Activated gamma-delta T cell treated with Interleukin-2 at 50 U/mL for 16 hours (primary cell): ENCODE measurements at places on chromosomes 1 and 21.

DNA sequence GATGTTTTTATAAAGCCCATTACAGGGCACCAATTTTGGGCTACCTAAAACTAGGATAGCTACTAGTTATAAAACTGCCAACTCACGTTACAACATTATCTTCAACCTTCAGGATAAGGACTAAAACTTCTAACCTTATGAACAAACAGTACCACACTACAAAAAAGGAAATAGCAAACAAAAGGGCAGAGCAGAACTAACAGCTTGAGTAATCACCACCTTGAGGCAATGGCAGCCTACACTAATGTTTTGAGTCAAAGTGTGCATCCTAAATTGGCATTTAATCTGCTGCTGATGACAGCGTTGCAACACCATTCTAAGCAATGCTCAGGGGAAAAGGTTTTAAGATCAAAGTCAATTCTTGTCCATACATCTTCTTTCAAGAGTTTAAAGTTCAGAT is 27.2 kb downstream of the PTP4A2 start:
- DNase-seq, result no peak

GRCh38 chr1:12763479-12763878 is 10.1 kb upstream of the PRAMEF12 start:
- DNase-seq, result no peak

DNA sequence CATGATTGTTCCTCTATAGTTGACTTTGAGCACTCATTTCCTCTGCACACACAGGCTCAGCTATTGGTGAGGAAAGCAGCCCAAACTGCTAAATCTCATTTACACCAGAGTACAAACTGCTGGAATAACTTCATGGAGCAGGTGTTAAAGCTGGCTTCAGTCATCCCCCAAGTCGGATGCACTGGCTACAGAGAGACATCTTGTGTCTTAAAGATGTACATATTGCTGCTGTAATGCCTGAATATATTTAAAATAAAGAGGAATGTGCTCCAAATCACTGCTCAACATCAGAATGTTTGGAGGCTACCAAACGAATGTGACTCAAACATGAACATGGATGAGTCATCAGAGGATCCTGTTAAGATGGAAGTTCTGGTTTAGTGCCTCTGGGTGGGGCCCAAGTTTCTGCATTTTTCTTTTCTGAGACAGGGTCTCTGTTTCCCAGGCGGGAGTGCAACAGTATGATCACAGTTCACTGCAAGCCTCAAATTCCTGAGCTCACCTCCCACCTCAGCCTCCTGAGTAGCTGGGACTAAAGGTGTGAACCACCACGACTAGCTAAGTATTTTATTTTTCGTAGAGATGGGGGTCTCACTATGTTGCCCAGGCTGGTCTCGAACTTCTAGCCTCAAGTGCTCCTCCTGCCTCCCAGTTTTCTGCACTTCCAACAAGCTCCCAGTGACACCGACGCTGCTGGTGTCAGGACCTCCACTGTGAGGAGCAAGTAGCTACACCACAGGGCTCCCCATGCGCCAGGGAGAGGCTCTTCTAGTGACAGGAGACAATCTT is 79.0 kb upstream of the KRTAP19-8 start:
- DNase-seq, result no peak

DNA sequence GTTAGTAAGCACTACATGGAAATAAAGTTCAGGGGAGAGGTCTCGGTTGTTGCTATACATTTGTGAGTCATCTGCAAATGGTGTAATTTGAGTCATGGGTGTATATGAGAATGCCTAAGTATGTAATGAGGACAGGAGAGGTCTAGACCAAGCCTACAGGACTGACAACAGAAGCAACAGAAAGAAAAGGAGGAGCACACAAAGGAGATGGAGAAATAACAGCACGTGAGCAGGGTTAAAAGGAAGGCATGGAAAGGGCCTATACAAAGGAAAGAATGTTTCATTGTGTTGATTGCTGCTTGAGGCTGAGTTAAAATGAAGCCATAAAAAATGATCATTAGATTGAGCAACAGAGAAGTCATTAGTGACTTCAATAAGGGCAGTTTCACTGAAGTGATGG is 28.0 kb upstream of the PRKAA2 start:
- no peak for DNase-seq

GRCh38 chr1:67741736-67742135 is 56.7 kb downstream of the GADD45A start:
- DNase-seq, result no peak

- DNase-seq, result no peak
Observed at GRCh38 chr1:118960567-118961136, 27.5 kb downstream of the TBX15 start.

DNA sequence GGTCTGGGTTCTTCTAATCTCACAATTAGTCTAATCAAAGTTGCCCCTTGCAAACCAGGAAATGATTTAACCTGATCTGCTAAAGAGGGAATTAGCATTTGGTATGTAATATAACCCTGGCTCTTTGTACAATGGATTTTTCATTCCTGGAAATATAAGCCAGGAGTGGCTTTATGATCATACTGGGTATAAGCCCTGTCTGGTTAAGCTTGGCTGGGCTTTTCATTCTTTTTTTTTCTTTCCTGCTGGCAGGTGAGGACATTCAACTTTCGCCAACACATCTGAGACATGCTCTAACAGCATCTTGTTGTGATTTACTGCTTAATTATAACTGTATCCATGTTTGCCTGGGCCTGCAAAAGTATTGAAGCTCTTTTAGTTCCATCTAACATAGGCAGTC is 20.4 kb upstream of the SDE2 start:
- no peak for DNase-seq

DNA sequence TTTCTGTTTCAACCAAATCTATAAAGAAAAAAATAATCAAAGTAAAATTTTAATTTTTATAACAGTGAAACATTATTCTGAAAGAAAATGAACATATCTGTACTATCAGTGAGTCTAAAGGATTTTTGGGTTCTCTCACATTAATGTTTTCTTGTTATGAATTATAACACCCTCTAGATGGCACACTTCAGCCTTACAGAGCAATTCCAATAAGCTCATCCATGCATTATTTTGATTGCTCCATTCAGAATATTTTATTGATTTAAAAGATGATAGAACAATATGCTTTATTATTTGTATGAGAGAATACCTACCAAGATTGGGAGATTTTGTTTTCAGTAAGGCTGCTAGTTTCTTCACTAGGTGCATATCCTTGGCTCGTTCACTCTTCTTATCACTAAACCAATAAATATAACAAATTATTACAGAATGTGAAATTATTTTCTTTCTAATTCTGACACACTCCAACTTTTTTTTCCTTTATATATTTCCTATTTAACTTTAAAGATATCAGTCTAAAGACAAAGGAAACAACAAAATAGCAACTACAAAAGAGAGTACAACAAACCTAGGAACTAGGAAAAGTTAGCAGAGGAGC is 82.4 kb downstream of the RAB3GAP2 start:
- DNase-seq, result no peak

- no peak for DNase-seq
Observed at GRCh38 chr1:223036479-223036845, 106.6 kb downstream of the TLR5 start.

GRCh38 chr1:17097787-17098186 is 21.5 kb downstream of the PADI2 start:
- DNase-seq, result no peak

- DNase-seq, result no peak
Observed at GRCh38 chr1:92461364-92462097, 25.2 kb downstream of the GFI1 start.

DNA sequence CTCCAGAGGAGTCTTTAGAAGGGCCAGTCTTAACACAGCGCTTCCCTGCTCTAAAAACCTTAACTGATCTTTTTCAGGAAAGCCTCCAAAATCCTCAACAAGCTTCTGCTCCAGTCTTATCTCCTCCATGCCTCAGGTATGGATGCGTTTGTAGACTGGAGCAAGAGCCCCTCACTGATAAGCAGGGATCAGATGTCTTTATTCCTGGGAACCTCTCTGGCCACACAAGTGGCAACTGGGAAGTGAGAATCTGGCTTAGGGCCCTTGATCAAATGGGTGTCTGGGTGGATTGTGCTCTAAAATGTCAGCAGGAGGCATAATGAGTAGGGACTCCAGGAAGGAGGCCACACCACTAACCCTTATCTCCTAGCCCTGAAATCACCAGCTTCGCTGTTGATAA is 1.4 kb downstream of the ZBTB8A start:
- DNase-seq, result no peak

- no peak for DNase-seq
Observed at GRCh38 chr1:172125812-172126430, 284.6 kb downstream of the DNM3 start.

GRCh38 chr1:234997896-234998741 is 130.5 kb downstream of the TOMM20 start:
- DNase-seq, result no peak

DNA sequence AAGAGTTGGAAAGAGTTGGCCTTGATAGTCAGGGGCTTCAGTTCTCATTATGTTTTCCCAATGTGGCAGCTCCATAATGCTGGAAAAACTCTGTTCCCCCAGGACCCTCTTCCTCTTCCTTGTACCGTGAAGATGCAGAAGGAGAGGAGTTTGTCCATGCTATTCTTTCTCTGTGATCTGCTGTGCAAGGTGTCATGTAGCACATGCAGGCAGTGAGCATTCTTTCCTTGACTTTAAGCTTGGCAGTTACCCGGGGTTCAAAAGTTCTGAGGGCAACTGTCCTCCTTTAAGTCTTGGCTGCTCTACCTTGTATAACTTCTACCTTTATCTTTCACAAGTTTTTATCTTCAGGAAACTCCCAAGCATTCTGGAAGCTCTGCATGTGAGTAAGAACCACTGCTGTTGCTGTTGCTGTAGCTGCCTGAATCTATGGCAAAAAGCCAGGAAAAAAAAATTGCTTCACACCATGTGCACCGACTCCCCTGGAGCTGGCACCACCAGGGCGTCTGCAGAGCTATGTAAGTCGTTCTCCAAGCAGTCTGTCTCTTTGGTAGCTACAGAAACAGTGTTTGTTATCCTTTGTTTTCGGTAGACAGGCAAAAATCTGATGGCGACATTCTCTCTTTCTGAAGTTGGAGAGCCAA is 42.7 kb upstream of the SLC16A1 start:
- no peak for DNase-seq

DNA sequence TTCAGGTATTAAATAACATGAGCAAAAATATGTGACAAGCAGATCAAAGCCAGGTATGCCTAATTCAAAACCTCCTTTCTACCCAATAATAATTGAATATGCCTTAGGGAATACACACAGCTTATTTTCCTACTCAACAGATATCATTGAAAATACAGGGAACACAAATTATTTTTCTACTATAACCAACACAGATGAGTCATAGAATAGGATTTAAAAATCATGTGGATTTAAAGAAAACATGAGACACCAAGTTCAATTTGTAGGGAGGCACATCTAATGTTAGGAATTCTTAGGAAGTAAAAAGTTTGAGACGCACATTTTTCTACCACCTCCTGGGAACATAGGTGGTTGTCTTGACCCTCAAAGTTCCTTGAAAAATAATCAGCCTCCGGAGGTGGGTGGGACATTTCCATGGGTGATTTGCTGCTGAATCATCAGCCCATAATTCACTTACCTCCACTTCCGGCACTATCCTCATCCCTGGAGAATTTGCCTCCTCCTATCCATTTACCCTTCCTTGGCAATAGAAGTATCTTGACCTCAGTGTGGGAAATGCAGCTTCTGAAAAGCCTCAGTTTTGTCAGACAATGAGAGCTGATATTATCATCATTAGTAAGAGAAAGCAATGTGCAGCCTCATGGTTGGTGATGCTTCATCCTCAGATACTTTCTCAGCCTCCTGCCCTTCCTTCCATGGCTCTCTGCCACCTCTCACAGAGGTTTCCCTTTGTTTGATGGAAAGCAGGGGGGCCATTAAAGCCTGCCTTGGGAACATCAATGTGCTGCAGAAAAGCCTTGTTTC is 33.5 kb upstream of the RGS4 start:
- DNase-seq, result no peak

- no peak for DNase-seq
Observed at GRCh38 chr21:45073301-45074047, 906 bp upstream of the ADARB1 start.

DNA sequence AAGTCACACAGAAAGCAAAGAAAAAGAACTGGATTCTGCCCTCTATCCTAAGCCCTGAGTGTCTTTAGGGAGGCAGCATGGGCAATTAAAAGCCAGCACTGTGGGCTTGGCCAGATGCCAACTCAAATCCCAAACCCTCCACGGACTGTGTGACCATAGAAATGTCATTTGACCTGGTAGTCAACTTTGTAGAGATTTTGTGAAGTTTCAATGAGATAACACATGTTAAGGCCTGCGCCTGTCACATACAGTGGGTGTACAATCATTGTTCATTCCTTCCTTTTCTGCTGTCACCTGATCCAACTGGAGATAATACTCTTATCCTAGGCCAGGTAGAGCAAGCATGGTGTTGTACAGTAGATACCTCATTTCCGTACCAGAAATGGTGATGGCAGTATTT is 54.2 kb downstream of the TMEM53 start:
- no peak for DNase-seq

DNA sequence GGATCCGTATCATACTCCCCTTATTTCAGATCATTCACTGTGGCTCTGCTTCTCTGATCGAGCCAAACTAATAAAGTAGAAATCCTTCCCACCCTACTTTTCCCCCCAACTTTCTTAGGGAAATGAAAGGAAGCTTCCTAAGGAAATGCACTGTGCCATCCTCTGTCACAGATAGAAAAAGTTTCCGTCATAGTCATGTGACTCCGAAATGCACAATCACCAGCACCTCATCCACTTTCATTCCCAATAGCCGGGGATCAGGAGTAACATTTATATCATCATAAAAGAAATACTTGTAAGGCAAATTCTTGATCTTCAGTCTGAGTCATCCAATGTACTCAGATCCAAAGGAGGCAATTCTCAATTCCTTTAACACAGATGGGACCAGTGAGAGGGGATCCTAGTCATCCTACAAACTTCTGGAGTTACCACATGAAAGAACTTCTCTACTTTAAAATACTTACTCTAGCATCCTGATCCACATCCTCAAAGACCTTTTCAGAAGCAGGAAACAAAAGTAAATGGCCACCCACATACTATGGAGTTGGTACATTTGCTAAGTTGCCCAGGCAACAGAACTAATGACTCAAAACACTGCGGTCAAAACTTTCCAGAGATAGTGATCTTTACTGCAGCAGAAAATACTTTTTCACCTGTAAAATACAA is 97.8 kb upstream of the ZC3H11B start:
- DNase-seq, result no peak

- DNase-seq, result peak; percentile 87
Observed at GRCh38 chr1:154760469-154760933, 109.6 kb downstream of the KCNN3 start.
